ENCODE measurements at places on chromosomes 5 and 9.

- DNase-seq: no peak
Observed at GRCh38 chr5:82416512-82416911, 138.4 kb upstream of the RPS23 start.

DNA sequence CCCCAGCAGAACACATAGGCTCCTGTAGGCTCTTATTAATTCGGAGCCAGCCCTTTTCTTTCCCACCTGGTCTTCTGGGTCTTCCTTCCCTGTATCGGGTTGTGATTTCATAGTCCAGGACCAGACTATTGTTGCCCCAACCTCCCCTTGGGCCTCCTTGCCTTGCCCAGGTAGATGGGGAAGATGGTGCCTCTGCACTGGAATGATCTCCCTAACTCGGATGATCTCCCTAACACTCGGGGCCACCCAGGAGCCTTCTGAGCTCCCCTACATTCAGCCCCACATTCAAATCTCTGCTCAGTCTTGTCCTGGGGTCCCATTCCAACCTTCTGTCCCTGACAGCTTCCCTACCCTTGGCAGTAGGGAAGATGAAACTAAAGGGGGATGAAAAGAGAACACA is 2.7 kb upstream of the IRF1 start:
- no peak for DNase-seq

DNA sequence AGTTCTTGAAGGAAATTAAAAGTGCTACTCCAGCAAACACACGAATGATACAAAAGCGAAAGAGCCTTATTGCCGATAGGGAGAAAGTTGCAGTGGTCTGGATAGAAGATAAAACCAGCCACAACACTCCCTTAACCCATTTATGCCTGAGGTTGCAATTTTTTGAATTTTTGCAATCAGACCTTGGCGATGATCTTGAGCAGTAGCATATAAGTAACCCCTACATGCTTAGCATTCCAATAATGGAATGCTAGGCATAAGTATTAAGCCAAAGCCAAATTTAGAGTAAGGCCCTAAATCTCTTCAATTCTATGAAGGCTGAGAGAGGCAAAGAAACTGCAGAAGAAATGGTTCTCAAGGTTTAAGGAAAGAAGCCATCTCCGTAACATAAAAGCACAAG is 153.5 kb downstream of the SLC28A3 start:
- no peak for DNase-seq

DNA sequence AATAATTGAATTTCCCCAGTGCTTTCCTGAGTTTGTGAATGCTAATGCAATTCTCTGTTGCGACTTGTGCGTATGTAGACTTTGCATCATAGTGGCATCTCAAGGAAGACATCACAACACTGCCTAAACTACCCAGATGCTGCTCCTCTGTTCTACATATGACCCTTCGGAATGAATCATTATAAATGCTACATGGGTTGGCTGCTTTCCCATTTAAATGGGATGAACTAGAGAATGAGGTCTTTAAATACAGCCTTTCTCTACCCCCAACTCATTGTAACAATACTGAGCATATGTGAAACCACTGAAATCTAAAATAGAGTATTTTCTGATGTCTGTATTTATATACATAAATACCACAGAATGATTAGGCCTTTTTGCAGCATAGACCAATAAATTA is 136.6 kb upstream of the ICE1 start:
- no peak for DNase-seq

DNA sequence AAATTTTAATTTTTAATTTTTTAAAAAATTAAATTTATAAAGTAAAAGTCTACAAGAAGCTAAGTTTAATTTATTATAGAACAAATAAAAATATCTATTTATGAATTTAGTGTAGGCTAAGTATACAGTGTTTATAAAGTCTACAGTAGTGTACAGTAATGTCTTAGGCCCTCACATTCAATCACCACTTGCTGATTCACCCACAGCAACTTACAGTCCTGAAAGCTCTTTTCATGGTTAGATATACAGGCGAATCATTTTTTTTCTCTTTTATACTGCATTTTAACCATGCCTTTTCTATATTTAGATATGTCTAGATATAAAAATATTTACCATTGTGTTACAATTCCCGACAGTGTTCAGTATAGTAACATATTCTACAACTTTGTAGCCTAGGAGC is 55.9 kb downstream of the PCSK1 start:
- no peak for DNase-seq

GRCh38 chr9:122039234-122039633 is 53.9 kb downstream of the TTLL11 start:
- no peak for DNase-seq

GRCh38 chr9:124770359-124771020 is 621 bp downstream of the NR6A1 start:
- DNase-seq: no peak
